ENCODE measurements at places on chromosomes 1 and 21. TPM values are rescaled to one million over a fixed set of nuclear protein-coding genes. Genes with fewer than 3 reads are reported as not detected.

DNA sequence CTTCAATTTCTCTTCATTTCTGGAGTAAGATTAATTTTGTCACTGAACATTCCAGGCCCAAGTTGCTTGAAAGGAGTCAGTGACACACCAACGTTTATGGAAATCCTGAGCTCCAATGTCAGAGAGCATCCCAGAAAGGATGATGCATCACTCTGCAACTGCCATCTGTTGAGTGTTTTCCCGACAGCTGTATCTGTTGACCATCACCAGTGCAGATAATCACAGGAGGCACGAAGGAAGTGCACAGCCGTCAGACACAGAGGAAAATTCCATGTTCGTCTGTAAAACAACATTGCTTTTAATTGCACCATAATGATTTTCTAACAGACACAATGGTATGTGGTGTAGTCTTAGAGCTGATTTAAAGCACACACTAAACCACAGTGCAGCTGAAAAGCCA lies 376.7 kb upstream of the ADGRL2 start:
- no peak for DNase-seq

DNA sequence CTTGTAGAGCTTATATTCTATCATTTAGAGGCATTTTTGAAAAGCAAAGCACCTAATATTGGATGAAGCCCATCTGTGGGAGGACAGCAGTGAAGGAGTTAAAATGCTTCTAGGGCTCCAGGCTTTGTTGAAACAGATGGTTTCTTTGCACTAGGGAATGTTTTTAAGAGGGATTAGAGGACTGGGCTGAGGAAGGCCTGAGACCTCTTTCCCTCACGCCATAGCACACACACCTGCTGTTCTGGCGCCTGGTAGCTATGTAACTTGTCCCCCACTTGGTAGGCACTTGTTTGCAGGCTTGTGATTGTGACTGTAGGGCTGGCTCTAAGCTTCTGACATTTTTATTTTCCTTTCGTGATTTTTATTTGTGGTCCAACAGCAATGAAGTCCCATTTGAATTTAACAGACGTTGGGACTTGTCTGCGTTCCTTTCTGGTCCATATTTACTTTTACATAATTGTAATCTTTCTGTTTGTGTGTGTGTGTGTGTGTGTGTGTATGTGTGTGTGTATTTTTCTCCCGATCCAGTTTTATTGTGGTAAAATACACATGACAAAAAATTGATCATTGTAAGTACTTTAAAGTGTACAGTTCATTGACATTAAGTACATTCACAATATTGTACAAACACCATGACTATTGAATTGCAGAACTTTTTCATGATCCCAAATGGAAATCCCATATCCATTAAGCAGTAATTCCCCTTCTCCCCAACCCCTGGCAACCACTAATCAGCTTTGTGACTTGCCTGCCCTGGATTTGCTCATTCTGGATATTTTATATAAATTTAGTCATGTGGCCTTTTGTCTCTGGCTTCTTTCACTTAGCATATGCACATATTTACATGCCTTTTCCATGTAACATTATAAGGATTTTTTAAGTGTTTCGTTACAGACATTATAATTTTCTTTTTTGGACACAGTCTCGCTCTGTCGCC lies 33.5 kb upstream of the MACF1 start:
- DNase-seq, result no peak

DNA sequence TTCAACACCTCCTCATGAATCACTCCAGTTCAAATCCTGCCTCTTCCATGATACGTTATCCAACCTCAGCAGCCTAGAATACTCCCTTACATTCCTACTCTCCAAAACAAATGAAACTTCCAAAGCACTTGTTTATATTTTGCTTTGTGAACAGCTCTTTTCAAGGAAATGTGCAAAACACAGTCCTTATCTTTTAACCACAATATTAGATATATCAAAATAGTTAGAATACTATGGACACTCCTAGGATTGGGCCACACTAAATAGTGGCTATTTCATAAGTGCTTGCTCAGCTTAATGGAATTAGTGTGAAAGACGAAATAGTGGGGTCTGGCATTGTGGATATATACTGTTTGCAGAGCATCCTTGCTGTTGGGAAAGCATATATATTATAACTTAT lies 173.5 kb downstream of the ZC3H11B start:
- DNase-seq, result no peak

GRCh38 chr1:234536741-234537140 lies 57.8 kb upstream of the TARBP1 start:
- no peak for DNase-seq

DNA sequence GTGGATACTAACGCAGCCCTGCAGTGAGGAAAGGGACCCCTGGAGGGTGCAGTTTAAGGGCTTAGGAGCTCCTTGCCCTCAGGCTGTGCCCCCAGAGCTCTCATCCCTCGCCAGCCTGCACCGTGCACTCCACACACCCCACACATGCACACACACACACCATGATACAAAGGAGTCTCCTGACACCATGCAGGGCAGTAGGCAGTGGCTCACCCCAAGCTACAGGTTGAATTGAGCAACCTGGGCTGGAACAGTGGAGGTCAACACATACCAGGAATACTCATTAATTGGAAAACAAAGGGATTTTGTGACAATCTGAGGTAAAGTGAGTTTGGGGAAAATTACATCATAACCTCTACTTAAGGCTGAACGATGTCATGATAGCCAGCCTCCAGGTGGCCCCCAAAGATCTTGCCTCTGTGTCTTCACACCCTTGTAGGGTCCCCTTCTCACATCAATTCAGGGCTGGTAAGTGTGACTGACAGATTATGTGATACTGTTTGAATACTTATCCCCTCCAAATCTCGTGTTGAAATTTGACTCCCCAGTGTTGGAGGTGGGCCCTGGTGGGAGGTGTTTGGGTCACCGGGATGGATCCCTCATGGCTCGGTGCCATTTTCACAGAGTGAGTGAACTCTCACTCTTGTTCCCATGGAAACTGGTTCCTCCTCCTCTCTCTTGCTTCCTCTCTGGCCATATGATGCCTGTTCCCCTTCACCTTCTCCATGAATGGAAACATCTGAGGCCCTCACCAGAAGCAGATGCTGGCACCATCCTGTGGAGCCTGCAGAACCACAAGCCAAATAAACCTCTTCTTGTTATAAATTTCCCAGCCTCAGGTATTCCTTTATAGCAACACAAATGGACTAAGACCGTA lies 111.0 kb upstream of the RAB4A start:
- DNase-seq, result no peak

DNA sequence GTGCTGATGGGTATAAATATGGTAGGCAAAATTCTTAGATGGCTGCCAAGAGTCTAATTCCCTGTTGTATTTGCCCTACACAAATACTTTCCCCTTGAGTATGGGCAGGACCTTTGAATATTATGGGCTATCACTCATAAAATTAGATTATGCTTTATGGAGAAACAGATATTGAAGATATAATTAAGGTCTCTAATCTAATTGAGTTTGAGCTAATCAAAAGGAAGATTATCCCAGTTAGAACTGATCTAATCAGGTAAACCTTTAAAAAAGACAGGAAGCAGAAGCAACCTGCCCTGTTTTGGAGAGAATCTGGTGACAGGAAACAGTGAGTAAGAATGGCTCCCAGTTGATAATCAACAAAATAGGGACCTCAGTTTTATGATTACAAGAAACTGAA lies 609.0 kb upstream of the PRMT6 start:
- no peak for DNase-seq

GRCh38 chr1:162649583-162649982 lies 17.3 kb downstream of the DDR2 start:
- DNase-seq, result no peak

Gene CHTOP
- total RNA-seq, result 91.3 TPM

DNA sequence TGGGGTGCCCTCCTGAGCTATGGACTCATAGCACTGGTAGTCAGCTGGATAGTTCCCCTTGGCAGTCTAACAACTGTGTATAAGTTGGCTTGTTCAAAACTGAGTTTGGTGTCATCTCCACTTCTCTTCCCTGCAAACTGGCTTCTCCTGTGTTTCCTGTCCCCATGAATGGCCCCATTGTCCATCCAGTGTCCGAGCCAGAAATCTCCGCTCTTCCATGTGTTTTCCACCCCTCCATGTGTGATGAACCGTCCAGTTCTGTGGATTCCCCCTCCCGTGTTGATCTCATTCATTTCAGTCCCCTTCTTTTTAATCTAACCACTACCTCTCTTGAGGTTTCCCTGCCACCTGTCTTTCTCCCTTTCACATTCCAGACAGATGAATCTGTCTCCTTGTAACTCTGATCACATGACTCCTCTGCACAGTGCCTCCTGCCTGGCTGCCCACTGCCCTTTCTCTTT lies 195.7 kb downstream of the ROR1 start:
- DNase-seq, result no peak

Gene NEGR1
- total RNA-seq, result not detected

- no peak for DNase-seq
These were observed 279.5 kb downstream of the ZNF326 start for GRCh38 chr1:90274376-90274775.
